Activated CD8-positive, alpha-beta memory T cell treated with anti-CD3 and anti-CD28 coated beads for 1 hour (primary cell): ENCODE measurements at places on chromosomes 3 and 15.

DNA sequence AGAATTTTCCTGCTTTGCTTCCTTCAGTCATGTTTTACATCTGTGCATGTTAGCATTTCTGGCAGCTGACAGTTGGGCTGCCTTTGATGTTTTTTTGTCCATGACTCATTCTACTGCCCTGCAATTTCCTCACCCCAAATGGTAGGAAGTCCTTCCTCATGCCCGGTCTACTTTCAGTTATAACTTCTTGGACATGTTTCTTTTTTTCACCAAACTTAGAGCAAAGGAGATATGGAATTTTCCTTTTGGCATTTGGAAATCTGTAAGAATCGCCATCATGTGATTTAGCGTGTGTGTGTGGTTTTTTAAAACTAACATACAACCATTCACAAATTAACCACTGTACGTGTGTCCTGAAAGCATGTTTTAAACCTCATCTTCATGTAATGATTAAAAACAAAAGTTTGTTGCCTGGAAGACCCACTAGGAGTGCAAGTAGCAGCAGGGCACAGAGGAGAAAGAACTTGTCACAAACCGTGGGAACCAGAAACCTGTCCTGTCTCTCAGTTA is 430.7 kb upstream of the CFAP20DC start:
- no peak for DNase-seq

DNA sequence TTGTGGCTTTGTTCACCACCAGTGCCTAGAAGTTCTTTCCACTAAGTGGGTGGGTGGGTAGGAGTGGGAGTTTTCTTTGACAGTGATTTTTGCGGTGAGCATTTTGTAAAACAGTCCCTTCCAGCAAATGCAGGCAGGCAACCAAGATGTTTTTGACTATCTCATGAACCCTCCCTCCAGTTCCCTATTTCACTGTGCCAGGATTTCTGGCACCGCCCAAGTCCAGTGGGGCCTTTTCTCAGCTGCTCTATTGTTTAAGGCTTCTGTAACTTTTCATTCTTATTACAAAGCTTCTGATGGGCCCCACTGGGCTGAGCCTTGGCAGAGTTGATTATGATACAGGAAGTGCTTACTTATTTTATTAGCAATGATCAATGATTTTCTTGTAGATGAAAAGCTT is 236.0 kb downstream of the EDEM1 start:
- DNase-seq: no peak

DNA sequence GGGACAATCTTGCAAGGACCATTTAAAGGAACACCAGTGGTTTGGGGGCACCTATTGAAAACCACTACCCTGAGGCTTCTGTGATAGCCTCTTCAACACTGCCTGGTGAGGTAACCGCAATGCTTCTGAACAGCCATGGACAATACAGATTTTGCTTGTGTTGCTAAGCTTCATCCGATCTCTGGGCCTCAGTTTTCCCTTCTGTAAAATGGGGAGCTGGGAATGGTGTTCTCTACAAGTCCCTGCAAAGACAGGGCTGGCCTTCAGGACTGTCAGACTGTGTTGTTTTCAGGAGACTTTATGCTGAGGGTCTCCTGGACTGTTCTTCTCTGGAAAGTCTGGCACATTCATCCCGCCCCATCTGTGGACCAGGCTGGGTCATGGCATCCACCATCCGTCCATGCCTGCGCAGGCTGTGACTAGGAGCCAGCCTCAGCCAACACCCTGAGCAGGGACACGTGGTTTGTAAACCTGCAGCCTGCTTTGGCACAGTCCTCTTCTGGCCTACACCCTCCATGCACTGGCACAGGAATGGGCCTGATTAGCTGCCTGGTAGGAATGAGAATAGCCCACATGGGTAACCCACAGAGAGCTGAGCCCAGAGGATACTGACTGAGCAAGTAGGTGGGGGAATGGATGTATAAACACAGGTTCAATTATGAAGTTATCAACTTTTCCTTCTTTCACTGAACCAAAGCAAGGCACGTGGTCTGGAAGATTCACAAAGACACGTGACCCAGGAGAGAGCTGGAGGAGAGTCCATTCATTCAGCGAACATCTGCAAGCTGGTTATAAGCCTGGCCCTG is 55.3 kb downstream of the ROPN1B start:
- DNase-seq: no peak

GRCh38 chr3:13222131-13222530 is 148.9 kb upstream of the IQSEC1 start:
- DNase-seq: no peak

GRCh38 chr3:161854232-161854771 is 357.7 kb downstream of the OTOL1 start:
- no peak for DNase-seq

DNA sequence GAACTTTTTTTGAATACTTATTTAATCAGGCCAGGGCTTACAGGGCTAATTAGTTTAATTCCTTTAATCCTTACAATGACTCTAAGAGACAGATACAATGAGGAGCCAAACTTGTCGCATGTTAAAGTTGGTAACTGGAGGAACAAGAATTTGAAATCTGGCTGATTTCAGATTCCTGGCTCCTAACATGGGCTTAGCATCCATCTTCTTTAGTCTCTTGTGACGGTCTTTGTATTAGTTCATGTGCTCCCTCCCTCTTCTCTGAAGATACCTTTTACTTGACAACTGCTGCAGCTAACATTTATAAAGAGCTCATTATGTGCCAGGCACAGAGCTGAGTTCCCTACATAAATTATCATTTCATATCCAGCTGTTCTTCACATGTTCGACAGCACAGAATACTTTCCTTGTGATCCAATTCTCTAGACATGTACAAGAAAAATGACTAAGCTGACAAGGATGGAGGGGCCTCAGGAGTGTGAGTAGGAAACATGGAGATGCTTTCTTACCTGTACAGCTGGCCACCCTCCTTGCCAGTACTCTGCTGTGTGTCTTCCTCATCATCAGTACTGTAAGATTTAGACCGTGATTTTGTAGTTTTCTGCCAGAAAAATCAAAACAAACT is 206.8 kb upstream of the STRIT1 start:
- no peak for DNase-seq

- no peak for DNase-seq
Observed at GRCh38 chr3:173761161-173761560, 363.6 kb downstream of the NLGN1 start.

DNA sequence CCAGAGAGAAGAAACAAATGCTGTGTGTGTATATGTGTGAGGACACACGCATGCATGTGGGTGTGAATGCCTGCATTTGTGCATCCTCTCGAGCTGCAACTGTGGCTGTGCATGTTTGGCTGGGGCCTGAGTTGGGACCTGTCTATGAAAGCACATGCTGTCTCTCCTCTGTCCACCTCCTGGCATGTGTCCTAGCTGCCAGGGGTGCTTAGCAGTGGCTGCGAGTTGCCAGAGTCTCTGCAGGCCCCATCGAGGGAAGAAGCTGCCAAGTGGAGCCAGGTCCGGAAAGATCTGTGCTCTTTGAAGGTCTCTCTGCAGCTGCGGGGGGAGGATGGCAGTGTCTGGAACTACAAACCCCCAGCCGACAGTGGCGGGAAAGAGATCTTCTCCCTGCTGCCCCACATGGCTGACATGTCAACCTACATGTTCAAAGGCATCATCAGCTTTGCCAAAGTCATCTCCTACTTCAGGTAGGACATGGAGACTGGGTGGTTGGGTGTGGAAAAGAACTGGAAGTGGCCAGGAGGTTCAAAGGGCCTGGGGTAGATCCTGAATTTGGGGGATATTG is 30.7 kb downstream of the NR1I2 start:
- no peak for DNase-seq

DNA sequence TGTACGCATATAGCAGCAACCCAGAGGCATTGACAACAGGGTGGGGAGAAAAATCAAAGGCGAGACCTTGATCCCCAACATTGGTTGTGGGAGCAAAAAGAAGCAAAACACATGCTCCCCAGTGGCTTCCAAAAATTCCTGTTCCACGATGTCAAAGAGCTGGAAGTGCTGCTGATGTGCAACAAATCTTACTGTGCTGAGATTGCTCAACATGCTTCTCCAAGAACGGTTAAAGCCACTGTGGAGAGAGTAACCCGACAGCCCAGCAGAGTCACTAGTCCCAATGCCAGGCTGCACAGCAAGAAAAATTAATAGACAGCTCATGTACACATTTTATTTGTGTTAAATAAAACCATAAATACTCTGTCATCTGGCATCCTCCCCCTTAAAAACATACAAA is 179.9 kb upstream of the PFN2 start:
- no peak for DNase-seq

DNA sequence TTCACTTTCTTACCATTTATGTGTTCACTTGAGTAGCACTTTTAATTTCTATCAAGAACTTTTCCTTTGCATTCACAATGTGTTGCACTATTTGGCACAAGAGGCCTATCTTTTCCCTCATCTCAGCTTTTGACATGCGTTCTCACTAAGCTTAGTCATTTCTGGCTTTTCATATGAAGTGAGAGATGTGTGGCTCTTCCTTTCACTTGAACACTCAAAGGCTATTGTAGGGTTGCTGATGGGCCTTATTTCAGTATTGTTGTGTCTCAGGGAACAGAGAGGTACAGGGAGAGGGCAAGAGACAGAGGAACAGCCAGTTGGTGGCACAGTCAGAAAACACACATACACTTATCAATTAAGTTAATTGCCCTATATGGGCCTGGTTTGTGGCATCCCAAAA is 127.4 kb upstream of the MLF1 start:
- no peak for DNase-seq

DNA sequence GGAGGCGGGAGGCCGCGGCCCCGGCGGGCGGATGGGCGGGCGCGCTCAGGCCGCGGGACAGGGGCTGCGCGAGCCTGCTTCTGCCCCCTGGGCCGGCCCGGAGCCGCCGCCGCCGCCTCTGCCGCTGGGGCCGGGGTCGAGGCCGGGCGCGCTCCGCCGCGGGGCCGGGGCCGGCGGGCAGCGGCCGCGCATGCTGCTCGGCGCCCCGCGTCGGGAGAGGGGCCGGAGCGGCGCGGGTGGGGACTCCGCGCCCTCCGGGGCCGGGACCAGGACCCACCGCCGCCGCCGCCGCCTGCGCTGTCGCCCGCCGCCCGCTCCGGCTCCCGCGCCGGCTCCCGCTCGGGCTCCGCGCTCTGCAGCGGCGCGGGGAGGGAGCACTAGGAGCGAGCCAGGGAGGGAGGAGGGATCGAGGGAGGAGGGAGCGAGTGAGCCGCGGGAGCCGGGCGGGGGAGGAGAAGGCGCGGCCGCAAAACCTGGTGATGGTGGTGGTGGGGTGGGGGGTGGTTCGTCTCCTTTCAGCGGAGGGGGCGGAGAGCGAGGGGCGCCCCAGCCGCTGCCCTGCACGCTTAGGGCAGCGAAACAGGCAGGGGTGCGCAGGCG is at the start of gene LINGO1:
LINGO1 (minus strand) TSS at position 379 of the 600 bp plus-strand sequence. CDS start 597 bp downstream, outside the sequence.
- no peak for DNase-seq

GRCh38 chr3:58776231-58776630 is 109.7 kb upstream of the FAM3D start:
- no peak for DNase-seq

DNA sequence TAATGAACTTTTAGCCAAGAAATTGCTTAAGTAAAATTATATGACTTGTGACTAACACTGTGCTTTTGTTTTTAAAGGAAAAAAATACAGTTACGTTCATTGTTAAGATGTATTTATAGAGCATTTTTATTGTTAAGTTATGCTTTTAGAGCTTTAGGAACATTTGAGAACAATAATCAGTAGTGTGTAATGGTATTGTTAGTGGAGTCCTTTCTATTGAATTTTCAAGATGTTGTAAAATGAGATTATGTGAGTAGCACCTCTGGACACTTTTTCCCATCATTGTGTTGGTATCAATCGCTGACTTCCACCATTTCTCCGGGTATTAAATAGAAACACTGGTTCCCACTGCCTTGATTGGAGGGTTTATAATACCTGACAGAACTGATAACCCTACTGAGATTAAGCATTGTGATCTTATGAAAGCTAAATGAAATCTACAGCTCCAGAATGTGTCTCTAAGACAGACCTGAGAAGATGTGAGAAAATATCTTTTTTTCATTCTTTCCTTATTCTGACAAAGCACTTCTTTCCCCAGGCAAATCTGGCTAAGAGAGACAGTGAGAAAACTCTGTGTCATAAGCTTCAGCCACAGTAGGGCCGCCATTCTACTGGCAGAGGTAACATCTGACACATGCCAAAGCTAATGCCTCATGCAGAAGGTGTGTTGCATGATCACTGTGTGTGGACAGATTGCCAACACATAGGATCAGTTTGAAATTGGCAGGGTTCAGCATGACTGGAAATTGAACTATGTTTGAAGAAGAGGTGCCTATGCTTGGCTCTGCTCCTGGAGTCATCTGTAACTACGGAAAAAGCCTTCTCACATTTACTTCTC is 610.8 kb downstream of the MECOM start:
- no peak for DNase-seq

DNA sequence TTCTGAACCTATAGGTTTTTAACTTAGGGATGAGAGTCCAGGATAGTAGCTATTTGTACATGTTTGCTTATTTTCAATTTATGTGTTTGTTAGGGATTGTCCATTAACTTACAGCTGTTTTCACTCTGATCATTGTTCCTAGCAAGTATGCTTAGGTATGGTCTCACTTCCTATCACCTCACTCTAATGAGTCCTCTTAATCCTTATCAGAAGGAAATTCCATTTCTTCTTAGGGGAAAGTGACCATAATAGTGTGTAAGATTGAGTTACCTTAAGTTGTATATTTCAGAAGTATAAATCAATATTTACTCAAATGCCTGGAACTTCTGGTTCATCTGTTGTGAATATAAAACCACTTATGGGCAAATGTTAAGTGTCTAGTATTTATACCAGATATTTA is 53.0 kb downstream of the PIAS1 start:
- no peak for DNase-seq

GRCh38 chr3:106083207-106083606 is 214.4 kb upstream of the CBLB start:
- no peak for DNase-seq

GRCh38 chr3:172166890-172167289 is 127.5 kb downstream of the FNDC3B start:
- no peak for DNase-seq

DNA sequence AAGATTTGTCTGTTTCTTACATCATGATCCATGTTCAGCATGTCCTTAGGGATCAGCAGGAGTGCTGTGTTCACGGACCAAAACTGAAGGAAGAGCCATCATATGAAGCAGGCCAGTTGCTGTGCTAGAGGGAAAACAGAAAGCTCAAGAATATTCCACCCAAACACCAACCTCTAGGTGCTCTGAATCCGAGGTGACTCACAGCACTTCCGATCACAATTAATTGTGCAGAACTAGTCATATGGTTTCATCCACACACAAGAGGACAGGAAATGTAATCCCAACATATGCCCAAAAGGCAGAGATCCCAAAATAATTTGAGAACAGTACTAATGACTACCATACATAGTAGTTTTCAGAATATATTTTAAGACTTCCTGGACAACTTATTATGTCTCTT is 257.9 kb upstream of the KCNH8 start:
- DNase-seq: no peak

- no peak for DNase-seq
Observed at GRCh38 chr3:7305561-7305960, 444.6 kb downstream of the GRM7 start.

GRCh38 chr3:59685432-59685831 is 635.6 kb upstream of the CFAP20DC start:
- no peak for DNase-seq

DNA sequence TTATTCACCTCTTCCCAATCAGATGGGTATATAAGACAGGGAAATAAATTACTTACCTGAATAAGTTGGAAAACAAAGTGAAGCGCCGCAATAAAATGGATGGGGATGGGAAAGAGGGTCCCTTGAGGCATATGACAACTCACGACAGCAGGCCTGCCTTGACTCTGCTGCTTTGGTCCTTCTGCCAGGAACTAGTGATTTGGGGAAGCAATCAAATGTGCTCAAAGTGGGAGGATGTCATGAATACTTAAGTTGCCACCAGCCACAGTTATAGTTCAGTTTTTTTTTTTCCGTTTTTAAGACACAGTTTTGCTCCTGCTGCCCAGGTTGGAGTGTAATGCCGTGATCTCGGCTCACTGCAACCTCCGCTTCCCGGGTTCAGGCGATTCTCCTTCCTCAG is 4.6 kb downstream of the PARL start:
- no peak for DNase-seq
